Activated T-helper 1 cell treated with anti-CD3 and anti-CD28 coated beads, Interleukin-2, amount 50 U/mL, for 16 hours (primary cell): ENCODE measurements at places on chromosomes 1 and 21.

GRCh38 chr21:15054606-15055239, 10.1 kb downstream of the NRIP1 start:
- no peak for DNase-seq

GRCh38 chr1:179888071-179888470, 6.0 kb downstream of the TOR1AIP1 start:
- DNase-seq, result no peak

- DNase-seq, result no peak
Observed at GRCh38 chr21:42547001-42547905, 33.6 kb downstream of the SLC37A1 start.

DNA sequence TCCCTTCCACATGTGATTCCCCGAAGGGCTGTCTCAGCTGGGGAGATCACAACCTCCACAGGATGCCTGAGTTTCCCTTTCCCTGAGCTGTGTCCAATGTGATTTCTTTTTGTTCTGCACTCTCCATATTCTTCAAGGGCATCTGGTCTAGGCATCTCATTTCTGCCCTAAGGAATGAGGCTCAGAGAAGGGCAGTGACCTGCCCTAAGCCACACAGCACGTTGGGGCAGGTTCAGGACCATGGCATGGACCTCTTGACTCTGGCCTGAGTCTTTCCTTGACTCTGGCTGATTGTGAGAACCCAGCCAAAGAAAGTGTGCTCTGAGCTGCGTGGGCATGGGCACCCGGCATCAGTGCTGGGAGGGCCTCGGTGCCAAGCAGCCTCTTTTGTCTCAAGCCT, 590.3 kb downstream of the PTPRU start:
- DNase-seq, result no peak

- no peak for DNase-seq
Observed at GRCh38 chr1:209029737-209030136, 553.8 kb upstream of the CAMK1G start.

DNA sequence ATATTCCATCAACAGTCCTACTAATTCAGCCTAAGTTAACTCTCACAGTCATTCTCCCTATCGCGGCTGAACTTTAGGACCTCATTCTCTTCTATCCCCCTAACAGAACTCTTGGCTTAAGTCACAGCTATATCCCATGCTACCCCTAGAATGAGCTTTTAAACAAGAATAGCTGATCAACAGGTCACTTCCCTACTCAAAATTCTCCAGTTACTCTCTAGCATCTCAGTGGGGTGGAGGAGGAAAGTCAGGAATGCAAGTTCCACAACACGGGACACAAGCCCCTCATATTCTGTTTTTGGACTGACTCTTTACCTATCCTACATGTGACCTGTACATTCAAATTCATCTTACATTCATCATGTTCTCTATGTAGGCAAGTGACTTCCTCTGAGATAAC, 21.0 kb downstream of the MRPL39 start:
- DNase-seq, result no peak

- DNase-seq, result no peak
Observed at GRCh38 chr1:232598133-232598532, 31.8 kb downstream of the SIPA1L2 start.

DNA sequence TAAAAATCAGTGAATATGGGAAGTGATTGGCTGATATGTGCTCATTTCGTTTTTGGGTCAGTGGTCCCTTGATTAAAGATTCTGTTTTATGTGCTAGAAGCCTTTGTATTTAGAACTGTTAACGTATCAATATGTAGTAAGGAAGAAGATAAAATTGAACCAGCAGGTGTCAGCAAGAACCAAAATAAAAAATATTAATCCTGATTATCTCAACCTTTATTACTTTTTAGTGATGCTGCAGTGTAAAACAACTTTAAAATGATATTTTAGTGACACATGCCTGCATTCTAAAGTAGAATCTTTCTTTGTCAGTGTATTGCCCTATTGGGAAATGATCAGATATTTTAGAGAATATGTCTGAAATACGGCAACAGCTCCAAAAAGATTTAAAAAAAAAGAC, 49.5 kb downstream of the NEK7 start:
- no peak for DNase-seq
